Amniotic stem cell (primary cell): ENCODE measurements at places on chromosomes 13 and 19.

DNA sequence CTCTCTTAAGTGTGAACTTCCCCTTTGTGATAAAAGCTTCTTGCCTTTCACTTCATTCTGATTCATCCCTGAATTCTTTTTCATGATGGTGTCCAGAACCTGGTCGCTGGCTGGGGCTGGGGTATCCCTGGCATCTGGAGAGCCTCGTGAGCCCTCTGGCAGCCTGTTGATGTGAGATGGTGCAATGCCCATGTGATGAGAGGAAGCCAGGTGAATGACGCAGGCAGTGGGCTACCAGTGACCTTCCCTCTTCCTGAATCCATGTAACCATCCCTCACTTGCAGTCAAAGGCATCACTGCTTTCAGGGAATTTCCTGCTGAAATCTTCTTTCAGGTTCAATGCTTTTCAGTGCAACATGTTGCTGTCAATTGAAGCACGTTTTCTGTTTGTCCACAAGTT lies 158.6 kb upstream of the SLC10A2 start:
- no peak for DNase-seq

- no peak for DNase-seq
These were observed 706.5 kb upstream of the MIR17HG start for GRCh38 chr13:90640976-90641375.

GRCh38 chr19:46925548-46925950 lies 64.8 kb downstream of the ARHGAP35 start:
- DNase-seq, result no peak

DNA sequence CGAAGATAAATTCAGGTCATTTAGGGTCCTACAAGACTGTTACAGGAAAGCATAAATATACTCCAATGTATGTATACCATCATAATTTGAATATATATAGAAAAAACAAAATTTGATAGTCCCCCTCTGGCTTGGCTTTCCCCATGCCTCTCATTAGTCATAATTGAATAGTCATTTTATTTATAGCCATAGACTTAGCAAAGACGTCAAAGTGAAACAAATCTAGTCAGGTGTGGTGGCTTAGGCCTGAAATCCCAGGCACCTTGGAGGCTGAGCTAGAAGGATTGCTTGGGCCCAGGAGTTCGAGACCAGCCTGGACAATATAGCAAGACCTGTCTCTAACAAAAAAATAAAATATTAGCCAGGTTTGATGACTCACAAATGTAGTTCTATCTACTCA lies 141.1 kb downstream of the TNFRSF19 start:
- DNase-seq, result no peak

- DNase-seq, result no peak
These were observed 744 bp downstream of the ZNF805 start for GRCh38 chr19:57241176-57241575.

DNA sequence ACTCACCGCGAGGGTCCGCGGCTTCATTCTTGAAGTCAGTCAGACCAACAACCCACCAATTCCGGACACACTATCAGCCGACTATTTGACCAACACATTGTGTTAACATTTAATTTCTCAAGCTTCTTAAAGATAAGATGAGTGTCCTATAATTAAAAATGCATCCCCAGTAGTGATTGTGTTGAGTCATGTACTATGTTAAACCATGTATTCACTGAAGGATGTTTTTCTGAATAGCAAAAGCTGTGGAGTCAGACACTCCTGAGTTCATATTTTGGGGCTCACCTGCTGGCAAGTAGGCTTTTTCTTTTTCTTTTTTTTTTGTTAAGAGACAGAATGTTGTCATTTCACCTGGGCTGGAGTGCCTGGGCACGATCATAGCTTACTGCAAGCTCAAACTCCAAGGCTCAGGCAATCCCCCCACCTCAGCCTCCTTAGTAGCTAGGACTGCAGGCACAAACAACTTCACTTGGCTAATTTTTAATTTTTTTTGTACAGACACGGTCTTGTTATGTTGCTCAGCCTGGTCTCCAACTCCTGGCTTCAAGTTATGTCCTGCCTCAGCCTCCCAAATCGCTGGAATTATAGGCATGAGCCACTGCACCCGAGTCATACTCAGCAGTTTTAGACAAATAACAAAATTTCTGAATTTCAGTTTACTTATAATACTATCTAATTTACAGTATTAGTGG lies 606.9 kb downstream of the PCDH9 start:
- no peak for DNase-seq

DNA sequence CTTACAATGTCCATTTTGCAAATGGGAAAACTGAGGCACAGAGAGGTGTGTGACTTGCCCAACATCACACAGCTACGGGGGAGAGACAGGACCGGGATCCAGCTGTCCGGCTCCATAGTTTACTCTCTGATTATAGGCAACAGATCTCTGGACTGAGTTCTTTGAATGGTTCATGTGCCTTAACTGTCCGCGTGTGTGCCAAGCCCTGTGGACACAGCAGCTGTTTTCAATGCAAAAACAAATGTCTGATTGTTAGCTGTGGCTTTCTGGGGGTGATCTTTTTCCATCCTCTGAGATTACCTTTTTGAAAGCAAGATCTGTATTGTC lies 94.1 kb downstream of the KL start:
- DNase-seq, result no peak

DNA sequence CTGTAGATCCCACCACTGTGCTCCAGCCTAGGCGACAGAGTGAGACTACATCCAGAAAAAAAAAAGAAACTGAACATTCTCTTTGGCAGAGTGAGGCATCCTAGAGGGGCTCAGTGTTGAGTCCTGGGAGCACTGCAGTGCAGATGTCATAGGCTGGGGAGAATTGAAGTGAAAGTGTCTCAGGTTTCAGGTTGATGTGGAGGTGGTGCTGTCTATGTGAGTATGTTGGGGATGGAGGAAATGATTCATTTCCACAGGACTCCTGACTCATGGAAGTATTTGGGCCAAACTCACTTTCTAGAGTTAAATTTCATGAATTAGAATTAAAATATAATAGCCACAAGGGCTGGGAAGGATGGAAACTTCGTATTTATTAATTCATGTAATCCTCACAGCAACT lies 134.4 kb upstream of the TSC22D1 start:
- peak; percentile 75 for DNase-seq

- DNase-seq, result no peak
These were observed 193.2 kb upstream of the RFC3 start for GRCh38 chr13:33624740-33625139.

DNA sequence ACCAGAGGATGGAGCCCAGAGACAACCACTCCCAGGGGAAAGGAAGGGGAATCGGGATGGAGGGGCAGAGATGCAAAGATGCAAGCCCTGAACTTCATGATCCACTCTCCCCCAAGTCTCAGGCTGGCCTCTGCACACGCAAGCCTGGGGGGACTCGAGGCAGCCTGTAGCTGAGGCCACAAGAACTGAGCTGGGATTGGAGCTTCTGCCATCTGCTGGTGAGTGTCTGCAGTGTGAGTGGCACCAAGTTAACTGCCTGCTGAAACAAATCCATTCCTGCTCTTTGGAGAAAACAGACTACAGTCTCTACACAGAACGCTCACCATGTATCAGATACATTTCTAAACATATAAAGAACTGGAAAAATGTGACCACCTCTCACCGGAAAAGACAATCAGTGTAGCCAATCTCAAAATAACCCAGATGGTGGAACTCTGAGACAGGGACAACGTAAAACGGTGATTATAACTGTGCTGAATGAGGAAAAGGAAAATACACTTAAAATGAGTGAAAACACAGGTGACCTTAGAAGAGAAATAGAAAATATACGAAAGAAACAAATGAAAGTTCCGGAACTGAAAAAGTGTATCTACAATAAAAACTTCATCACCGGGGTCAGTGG lies 62.1 kb downstream of the KLF2 start:
- peak; percentile 6 for DNase-seq

GRCh38 chr13:36038785-36039555 lies 92.2 kb downstream of the DCLK1 start:
- DNase-seq, result no peak

- DNase-seq, result peak; percentile 76
These were observed 141.7 kb upstream of the SERP2 start for GRCh38 chr13:44231786-44232516.

- no peak for DNase-seq
These were observed 14.0 kb downstream of the SYMPK start for GRCh38 chr19:45848922-45849321.
